ENCODE measurements at places on chromosomes 6 and 20. TPM values are rescaled to one million over a fixed set of nuclear protein-coding genes. Genes with fewer than 3 reads are reported as not detected.

DNA sequence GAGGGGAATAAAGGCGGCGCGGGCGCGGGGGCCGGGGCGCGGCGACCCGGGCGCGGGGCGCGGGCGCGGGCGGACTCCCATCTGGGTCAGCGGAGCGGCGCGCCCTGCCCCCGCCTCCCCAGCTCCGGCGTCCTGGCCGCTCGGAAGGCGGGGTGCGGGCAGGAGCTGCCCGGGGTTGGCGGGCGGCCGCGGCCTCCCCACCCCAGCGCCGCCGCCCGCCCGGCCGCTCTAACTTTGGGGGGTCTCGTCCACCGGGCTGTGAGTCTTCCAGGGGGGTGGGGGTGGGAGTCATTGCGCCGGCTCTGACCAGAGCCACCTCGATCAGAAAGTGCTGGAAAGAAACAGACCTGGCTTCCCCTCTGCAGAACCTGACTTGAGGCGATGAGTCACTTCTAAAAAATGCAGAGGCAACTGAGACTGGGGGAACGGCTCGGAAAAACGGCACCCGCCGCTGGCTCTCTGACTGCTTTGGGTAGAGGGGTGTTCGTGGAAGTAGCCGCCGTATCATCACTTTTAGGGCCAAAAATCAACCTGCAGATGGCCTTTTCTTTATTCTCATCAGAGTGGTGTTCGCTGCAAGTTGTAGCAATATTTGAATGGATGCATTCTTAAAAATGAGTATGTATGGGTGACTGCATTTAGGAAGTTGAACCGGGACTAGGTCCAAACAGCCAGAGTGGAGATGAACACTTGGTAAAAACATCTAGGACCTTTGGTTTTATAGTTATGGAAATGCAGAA is 667 bp downstream of the CAP2 start:
- H3K27ac ChIP-seq: no peak overlapping the region
- H3K27me3 ChIP-seq: peaks cover 19% of the 10 kb centered on the region
- H3K4me3 ChIP-seq: no peak overlapping the region
- H3K4me1 ChIP-seq: no peaks in the 10 kb centered on the region
- no peak for DNase-seq

- H3K36me3 ChIP-seq: peaks cover 5% of the 10 kb centered on the region
- no peak overlapping the region for H3K27ac ChIP-seq
- no peak overlapping the region for H3K4me3 ChIP-seq
- H3K27me3 ChIP-seq: no peaks in the 10 kb centered on the region
Observed at GRCh38 chr6:136612666-136613389, 62.6 kb upstream of the MAP7 start.

GRCh38 chr6:43981363-43981990 is 145.8 kb downstream of the MRPL14 start:
- H3K4me3 ChIP-seq: no peak overlapping the region
- DNase-seq: no peak
- no peaks in the 10 kb centered on the region for H3K4me1 ChIP-seq

DNA sequence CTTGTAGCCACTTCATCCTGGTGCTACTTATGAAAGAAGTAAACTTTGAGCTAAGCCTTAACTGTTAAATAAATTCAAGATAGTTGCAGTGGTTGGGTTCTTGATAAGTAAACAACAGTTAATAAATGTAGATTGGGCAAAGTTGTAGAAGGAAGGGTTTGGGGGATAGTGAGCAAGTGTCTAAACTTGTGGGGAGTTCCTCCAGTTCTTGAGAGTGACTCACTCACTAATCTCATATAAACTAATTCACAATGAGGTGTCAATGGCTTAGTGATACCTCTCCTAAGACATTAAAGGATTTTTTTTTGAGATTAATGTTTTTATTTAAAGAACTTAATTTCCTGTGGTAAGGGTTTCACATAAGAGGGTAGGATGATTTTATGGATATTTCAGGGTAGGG is 507.4 kb downstream of the BMP2 start:
- H3K36me3 ChIP-seq: no peaks in the 10 kb centered on the region
- no peak overlapping the region for H3K4me3 ChIP-seq
- no peak for DNase-seq
- no peaks in the 10 kb centered on the region for H3K4me1 ChIP-seq
- no peak overlapping the region for H3K27ac ChIP-seq

DNA sequence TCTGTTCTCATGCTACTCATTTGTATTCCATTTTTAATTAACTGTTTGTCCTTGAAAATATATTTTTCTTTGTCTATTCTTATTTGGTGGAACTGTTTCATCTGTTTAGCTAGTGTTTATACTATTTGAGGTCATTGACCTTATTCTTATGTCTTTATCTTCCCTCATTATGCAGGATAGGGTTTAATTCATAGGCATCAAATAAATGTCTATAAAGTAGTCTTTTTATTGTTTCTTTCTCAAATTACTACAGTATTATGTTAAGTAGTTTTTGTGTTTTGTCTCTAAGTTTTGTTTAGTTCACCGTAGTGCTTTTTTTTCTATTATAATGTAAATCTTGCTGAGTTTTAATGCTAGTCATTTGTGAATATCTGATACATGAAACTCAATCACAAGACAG is 19.0 kb downstream of the TIAM2 start:
- no peak for DNase-seq
- H3K4me3 ChIP-seq: no peak overlapping the region
- H3K36me3 ChIP-seq: no peaks in the 10 kb centered on the region
- H3K4me1 ChIP-seq: no peaks in the 10 kb centered on the region
- H3K27me3 ChIP-seq: no peaks in the 10 kb centered on the region
- H3K27ac ChIP-seq: no peak overlapping the region

DNA sequence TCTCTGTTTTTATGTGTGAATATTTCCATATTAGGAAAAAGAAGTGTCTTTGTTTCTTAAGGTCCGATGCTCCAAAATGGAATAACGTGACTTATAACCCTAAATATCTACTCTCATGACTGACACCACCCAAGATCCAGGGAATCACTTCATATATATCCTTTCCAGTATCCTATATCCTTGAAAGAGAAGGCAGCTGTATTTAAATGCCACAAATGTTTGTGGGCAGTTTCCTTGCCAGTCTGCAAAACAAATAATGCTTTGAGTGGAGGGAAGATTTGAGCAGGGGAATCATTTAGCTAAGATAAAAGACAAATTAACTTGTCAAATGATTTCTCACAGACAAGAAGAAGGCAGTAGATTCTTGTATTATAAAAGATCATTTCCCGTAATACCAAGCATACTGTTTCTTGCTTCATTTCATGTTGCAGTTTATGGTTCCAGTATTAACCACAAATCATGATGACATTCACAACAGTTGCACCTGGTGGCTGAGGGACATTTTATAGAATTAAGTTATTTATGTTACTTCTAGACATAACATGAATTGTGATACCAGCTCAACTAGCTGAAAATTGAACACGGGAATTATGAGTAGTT is 30.0 kb upstream of the FABP7 start:
- no peak overlapping the region for H3K4me3 ChIP-seq
- DNase-seq: no peak
- peaks cover 4% of the 10 kb centered on the region for H3K4me1 ChIP-seq
- H3K36me3 ChIP-seq: no peaks in the 10 kb centered on the region
- H3K27me3 ChIP-seq: no peaks in the 10 kb centered on the region

DNA sequence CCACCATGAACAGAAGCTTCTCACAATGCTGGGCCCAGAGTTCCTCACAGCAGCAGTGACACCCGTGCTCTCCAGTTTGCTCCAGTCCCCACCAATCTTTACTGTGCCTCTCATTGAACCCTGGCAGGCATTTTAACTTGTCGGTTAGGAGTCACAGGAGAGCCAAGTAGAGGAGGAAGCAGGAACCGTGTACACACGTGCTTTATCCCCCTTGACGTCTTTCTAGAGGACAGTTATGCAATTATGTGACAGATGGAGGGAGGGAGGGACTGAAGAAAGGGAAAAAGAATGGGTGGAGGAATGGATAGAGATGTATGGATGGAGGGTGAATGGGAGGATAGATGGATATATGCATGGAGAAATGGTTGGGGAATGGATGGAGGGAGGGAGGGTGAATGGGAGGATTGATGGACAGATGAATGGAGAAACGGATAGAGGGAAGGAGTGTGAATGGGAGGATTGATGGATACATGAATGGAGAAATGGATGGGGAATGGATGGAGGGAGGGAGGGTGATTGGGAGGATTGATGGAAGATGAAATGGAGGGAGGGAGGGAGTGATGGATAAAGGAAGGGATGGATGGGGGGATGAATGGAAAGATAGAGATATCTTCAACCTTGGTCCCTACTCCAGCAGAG is 26.0 kb downstream of the RBM38 start:
- no peaks in the 10 kb centered on the region for H3K27me3 ChIP-seq
- H3K36me3 ChIP-seq: no peaks in the 10 kb centered on the region
- H3K4me3 ChIP-seq: no peak overlapping the region
- no peak overlapping the region for H3K27ac ChIP-seq

DNA sequence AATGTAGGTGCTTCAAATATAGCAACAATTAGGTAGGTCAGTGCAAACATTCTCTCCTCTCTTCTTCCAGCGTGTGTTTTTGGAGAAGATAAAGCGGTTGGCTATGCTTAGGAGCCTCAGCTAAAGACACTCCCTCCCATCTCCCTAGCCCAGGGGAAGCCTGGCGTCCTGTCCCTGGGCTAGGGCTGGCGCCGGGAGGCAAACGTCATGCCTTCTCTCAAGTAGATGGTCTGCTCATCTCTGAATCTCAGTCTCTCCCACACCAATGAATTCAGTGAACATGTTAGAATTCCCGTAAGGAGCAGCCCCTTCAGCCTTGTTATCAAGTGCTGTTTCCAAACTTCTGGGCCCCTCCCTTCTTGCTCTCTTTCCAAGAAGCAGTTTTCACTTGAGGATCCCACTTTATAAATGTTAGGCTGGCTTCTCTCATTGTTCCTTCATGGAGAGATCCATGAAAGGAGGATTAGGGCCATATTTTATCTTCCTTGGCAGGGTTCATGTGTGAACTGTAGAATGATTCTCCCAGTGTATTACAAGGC is 142.8 kb downstream of the CLIC5 start:
- no peaks in the 10 kb centered on the region for H3K27me3 ChIP-seq
- H3K36me3 ChIP-seq: no peaks in the 10 kb centered on the region
- no peak overlapping the region for H3K27ac ChIP-seq
- DNase-seq: no peak
- H3K4me3 ChIP-seq: no peak overlapping the region

- H3K36me3 ChIP-seq: no peaks in the 10 kb centered on the region
- no peak overlapping the region for H3K4me3 ChIP-seq
- H3K27ac ChIP-seq: no peak overlapping the region
- no peaks in the 10 kb centered on the region for H3K27me3 ChIP-seq
- DNase-seq: no peak
Observed at GRCh38 chr20:51637241-51637640, 94.7 kb upstream of the NFATC2 start.

DNA sequence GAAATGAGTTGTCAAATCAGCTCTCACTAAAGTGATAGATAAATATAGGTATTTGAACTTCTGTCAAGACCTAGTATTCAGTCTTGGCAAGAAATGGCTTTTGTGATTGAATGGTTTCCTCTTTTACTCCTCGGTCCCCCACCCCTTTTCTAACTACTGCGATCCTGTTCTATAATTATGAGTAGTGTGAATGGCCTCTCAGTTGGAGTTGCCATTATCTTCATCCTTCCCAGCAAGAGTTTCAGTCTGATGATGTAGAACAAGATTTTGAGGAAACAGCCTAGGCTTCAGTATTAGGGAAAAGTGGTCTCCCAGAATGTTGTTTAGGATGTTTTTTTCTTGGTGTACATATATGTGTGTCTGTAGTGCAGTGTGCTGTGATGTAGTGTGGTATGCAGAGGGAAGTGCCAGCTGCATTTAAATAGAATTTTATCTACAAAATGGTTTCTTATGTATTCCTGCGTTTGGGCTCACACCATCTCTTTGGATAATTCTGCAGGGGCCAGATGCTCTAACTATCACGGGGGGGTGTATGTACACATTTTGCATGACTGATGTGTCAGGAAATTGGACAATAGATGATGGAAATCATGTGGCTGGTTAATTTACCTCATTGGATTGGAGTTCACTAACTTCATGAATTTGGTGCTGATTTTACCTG is 180.1 kb upstream of the MMS22L start:
- H3K27me3 ChIP-seq: no peaks in the 10 kb centered on the region
- H3K36me3 ChIP-seq: no peaks in the 10 kb centered on the region
- no peak overlapping the region for H3K4me3 ChIP-seq
- H3K4me1 ChIP-seq: no peaks in the 10 kb centered on the region
- H3K27ac ChIP-seq: no peak overlapping the region

DNA sequence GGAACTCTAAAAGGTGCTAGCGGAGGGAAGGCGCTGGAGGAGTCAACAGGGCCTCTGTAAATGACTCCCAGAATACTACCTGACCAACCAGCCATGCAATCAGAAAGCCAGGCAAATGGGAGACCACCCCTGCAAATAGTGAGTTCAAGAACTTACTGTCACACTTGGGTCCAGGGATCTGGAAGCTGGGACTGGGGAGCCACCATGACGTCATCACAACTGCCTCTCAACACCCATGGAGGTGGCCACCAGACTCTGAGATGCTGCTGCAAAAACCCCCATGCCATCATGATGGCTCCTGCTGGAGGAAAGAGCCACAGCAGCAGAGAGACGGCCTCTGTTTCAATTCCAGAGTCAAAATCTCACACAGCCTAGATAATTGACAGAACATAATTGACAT is 8.5 kb upstream of the PDYN start:
- H3K4me1 ChIP-seq: no peaks in the 10 kb centered on the region
- no peaks in the 10 kb centered on the region for H3K36me3 ChIP-seq
- H3K27ac ChIP-seq: no peak overlapping the region
- H3K27me3 ChIP-seq: no peaks in the 10 kb centered on the region

DNA sequence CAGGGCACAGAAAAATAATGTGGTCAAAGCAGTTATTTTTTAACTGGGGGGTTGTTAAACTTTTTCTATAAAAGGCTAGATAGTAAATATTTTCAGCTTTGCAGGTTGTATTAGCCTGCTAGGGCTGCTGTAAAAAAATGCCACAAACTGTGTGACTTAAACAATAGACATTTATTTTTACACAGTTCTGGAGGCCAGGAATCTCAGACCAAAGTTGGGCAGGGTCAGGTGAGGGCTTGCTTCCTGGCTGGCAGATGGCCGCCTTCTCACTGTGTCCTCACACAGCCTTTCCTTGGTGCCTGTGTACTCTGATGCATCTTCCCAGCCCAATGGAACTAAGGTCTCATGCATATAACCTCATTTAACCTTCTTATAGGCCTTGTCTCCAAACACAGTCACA is 294.7 kb downstream of the PTPRT start:
- H3K36me3 ChIP-seq: no peaks in the 10 kb centered on the region
- H3K4me3 ChIP-seq: no peak overlapping the region
- H3K27ac ChIP-seq: no peak overlapping the region

Gene APOM
- 4.3 TPM for polyA plus RNA-seq

Gene EMILIN3
- not detected for polyA plus RNA-seq

Gene SAPCD1
- polyA plus RNA-seq: not detected
